ENCODE measurements at places on chromosomes 16 and 17.
A peak's percentile ranks its signal among the peaks of the same experiment; 100 is the strongest.

DNA sequence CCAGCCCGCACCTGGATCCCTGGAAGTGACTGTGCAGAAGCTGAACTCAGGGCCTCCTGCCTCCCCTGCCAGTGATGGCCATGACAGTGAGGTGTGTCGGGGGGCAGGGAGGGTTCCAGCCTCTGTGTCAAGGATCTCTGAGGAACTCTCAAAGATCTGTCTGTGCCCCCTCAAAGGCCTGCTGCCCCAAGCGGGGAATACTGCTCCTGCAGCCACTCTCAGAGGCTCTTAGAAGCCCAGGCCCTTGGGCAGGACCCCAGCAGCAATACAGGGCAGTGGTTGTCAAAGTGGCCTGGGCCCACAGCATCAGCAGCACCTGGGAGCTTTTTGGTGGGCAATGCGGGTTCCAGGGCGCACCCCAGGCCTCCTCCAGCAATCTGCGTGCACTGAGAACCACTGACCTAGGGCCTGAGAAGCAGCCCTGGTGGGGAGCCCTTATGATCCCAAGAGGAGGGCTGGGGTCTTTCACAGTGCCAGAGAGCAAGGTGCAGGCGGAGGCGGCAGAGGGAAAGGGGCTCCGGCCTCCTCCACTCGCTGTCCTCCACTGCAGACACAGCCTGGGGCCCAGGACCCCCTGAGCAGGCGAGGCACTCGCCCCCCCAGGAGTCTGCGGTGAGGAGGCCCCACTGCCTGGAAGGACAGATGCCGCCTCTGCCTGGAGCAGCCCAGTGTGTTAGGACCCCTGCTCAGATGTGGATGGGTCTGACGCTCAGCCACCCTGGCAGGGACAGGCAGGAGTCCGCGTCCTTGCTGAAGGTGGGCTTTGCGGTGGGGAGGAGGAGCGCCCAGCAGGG, 42.1 kb downstream of the ENGASE start:
- DNase-seq: no peak

DNA sequence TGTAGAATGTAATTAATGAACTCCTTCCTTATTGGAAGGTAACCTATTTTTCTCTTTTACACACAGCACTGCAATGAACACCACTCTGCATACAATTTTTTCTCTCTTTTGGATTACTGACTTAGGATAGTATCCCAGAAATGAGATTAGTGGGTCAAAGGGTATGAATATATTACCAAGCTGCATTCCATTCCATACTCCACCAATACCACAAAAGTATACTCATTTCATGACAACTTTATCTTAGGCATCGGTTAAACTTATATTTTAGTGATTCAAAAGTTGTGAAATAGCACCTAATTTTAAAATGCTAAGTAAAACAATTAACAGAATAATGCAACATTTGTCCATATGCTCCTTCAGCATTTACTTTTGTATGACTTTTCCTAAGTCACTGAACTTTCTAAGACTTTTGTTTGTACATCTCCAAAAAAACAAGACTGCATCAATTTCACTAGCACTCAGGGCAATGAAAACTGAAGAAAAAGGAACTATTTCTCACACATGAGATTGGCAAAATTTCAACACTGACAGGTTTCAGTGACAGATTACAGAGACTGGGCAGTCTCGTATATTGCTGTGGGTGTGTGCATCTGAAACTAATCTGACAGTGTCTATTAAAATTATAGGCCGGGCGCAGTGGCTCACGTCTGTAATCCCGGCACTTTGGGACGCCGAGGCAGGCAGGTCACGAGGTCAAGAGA, 32.1 kb downstream of the HELZ start:
- no peak for DNase-seq

DNA sequence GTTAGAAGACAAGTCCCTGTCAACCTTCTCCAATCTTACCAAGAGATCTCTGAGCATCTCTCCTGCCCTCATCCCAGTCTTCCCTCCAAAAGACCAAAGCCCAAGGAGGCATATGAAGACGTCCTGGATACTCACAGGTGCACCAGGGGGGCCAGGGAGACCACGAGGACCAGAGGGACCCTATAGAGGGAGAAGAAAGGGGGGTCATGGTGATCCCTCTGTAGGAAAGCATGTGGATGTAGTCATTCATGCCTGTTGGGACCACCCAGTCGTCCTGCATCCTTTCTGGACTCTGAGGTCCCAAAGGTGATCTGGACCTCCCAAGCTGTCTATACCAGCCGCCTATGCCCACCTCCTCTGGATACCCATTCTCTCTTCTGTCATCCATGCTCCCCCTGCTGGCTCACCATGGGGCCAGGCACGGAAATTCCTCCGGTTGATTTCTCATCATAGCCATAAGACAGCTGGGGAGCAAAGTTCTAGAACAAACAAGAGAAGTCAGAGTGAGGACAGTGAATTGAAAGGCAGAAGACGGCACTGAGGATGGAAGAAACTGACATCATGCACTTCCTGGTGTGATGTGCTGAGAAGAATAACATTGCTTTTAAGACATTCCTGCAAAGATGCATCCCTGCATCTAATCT, 3.3 kb downstream of the COL1A1 start:
- no peak for DNase-seq

DNA sequence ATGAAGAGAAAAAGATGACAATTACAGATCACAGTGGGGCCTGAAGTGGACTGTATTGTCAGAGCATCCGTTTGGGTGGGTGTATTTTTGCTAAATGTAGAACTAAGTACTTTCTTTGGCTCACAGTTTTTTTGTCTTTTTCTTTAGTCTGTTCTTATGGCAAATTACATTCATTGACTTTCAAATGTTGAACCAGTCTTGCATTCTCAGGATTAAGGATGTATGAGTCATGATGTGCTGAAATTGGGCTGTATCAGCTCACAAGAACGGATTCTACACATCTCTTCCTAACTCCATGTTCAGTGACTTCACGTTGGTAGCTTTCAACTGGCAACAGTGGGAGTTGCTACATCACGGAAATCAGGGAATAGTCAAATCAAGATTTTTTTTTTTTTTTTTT, 66.5 kb downstream of the TEX2 start:
- DNase-seq: no peak

- no peak for DNase-seq
These were observed 449 bp downstream of the SMCR8 start for GRCh38 chr17:18315562-18315922.

GRCh38 chr17:50205963-50206505, 4.6 kb upstream of the COL1A1 start:
- DNase-seq: no peak

DNA sequence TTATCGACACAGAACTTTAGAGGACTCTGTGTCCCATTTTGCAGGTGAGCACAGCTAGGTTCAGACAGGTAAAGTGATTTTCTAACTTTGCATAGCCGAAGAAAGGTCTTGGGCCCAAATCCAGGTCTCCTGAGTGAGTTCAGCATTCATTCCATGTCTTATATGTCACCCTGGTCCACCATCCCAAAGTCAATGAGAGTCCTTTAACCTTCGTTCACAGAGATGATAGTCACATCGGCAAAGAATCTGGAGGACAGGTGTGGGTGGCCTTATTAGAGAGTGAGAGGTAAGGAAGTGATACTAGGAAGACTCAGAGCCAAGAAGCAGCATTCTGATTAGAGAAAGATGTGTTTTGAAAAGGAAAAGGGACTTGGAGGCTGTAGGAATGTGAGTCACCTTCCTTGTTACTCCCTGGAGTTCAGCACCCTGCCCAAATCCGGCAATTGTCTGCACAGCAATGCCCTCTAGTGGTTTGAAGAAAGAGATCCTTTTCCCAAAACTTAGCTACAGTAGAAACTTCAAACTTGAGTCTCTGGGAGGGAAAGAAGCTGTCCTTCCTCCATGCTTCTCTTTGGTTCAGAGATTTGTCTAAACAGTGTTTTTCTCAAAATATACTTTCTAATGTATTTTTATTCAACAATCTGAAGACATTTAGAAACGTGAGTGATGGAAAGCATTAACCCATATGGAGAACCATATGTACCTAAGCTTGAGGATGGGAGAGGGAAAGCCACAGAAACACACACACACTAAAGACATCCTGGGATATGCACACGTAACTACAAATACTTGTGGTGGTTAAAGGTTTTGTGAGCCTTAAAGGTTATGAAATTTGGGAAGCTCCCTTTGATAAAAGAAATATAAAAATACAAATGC, 96.4 kb upstream of the SHISA6 start:
- DNase-seq: no peak

- DNase-seq: no peak
These were observed 214.8 kb downstream of the PARN start for GRCh38 chr16:14415291-14415690.

- DNase-seq: no peak
These were observed 14.5 kb downstream of the DHRS7C start for GRCh38 chr17:9776911-9777310.

- DNase-seq: peak; percentile 70
These were observed 43.2 kb downstream of the TSC2 start for GRCh38 chr16:2090777-2091546.

DNA sequence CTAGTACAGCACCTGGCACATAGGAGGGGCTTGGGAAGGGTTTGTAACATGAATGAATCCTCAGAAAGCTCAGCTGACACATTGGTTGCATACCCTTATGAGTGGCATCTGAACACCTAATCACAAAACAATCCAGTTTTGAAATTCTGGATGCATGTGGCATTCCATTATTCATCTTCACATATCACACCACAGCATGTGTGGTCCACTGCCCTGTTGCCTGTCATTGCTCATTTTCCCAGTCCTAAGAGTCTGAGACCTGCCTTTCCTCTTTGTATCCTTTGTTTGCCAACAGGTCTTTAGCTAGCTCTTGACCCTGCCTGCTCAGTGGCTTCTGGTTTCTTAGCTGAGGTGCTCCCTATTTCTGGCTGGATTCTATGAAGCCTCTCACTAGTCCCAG, 170.8 kb upstream of the ASIC2 start:
- no peak for DNase-seq

DNA sequence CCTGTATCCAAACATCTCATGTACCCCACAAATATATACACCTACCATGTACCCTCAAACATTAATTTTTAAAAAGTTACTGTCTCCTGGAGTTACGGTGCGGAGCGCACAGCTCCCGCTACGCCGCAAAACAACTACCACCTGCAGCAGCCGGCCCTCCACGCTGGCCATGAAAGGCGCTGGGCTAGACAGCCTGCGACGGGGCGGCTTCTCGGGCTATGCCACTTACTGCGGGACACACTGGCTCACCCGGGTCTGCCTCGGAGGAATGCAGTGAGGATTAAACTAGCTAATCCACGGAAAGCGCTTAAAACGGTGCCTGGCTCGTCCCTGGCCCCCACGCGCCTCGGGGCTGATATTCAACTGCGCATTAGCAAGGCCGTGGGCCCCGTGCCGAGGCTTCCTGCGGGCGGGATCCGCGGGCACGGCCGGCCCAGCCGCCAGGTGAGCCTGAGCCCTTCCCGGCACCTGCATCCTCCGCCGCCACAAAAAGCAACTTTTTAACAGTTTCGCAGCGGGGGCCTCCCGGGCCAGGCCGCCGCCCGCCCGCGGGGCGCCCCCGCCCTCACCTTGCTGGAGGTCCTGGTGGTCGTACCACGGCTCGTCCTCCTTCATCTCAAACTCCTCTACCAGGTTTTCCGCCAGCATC, 633 bp downstream of the CDR2 start:
- DNase-seq: no peak

GRCh38 chr17:43812396-43813265, 20.3 kb downstream of the MPP3 start:
- DNase-seq: no peak

DNA sequence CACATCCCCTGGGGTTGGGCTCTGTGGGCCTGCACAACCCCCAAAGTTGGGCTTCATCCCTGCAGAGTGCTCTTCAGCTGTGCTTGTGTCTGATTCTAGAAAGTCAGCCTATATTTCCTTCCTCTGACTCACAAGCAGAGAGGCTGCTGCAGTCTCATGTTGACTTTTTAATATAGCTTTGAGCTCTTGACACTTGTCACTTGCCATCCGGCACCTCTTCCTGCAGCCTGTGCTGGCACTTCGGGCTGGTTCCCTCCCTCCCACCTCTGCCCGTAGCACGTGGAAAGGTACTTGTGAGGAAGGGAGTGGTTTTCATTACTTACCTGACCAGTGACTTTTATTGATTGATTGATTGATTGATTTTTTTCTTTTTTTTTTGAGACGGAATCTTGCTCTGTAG, 19.0 kb upstream of the JPT2 start:
- DNase-seq: no peak

GRCh38 chr17:40352237-40352778, 12.2 kb downstream of the GJD3 start:
- DNase-seq: no peak

GRCh38 chr17:11031787-11032186, 193.9 kb upstream of the PIRT start:
- DNase-seq: no peak

DNA sequence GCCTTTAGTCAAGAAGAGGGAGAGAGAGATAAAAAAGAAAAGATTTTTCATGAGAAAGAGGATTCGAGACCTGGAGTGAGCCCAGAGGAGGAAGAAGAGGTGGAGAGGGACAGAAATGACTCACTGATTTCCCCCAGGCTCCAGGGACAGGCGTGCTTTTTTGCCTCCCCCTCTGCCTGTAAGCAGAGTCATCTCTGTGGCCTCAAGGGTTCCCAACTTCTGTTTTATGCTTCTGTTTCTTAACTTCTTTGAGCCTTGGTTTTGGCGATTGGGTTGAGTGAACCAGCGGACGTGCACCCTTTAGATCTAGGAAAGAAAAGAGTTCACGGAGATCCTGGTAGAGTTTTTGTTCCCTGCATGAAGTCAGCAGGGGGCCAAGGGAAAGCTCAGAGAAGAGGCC, 147.9 kb upstream of the NOL11 start:
- no peak for DNase-seq

- DNase-seq: no peak
These were observed 337.1 kb downstream of the MAF start for GRCh38 chr16:79263425-79263824.

DNA sequence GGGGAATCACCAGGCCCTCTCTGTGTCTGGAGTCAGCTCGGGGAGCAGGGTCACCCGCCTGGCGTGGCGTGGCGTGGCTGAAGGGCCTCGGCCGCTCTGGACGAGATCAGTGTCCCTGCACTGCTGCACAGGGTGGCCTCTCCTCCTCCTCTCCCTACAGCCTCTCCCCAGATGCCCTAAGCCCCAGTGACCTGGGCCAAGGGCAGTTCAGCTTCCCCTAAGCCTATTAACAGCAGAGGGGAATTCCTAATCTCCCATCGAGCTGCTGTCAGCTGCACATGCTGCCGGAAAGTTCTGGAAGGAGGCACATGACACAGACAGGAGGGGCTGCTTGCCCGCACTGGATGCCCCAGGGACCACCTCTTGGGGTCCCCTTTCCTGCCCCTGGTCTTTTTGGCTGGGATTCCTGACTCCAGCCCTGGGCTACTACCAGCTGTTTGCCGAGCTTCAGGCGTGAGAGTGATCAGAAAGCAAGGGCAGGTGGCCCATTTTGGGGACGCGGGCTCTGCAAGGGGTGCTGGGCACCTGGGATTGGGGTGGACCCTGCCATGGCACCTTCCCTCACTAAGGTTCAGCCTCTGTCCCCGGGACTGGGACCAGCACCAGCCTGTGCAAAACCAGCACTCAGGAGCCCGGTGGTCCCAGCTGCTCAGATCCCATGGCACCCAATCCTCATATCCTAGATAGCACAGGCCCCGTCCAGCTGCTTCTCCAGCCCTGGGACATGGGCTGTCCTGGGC, 794 bp downstream of the PDE6G start:
- DNase-seq: no peak
